ENCODE measurements at places on chromosomes 11 and 22.

DNA sequence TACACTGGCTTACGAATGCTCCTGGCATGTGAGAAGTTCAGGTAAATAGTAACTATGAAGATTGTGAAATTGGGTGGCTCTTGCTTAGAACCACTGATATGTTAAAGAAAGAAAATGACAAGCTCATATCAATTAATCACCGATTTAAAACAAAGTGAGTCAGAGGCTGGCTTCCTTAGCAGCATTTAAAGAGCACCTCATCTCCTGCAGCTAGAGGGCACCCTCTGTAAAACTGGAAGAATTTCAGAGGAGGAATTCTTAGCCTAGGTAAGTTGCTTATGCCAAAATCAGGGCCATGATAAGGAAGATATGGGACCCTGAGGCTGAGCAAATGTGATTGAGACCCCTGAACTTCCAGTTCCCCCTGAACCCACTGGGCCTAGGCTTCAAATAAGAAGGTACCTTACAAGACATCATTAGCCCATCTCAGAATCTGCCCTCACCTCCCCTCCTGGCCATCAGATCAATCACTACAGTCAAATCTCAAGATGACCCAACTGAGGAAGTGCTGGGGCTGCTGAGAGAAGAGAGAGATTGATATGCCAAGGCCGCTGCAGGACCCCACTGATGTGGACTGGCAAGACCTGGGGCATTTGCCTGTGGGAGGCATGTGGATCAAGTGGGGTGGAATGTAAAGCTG is 8.6 kb upstream of the CD3E start:
- peak; percentile 51 for DNase-seq

GRCh38 chr11:29438815-29439214 is 578.0 kb downstream of the KCNA4 start:
- DNase-seq, result no peak

DNA sequence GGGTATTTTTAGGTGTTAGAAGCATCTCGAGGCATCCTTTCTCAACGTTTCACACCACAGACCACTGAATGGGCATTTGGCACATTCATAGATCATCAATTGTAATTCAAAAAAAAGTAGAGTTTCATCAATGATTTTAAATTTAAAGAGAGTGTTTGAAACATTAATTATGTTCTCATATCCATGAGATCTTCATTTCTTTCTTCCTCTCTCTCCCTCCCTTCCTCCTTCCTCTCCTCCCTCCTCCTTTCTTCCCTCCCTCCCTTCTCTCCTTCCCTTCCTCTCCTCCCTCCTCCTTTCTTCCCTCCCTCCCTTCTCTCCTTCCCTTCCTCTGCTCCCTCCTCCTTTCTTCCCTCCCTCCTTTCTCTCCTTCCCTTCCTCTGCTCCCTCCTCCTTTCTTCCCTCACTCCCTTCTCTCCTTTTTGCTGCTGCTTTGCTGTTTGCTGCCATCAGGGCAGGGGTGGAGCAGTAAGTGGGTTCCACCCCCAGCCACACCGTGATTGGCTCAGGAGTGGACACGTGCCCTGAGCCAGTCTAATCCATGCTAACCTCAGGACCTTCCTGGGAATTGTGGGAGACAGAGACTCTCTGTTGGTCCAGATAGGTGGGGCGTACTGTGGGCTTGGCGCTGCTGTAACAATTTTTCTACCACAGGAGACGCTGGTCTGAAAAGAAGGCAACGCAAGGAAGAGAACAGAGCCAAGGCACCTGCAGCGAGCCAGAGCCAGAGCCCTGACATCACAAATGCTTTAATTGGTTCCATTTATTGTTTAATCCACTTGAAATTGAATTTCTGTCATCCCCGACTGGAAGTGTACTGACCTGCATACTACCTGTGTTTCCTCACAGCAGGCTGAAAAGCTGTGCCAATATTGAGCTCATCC is 33.7 kb upstream of the APOBEC3A start:
- no peak for DNase-seq

- no peak for DNase-seq
Measured at GRCh38 chr22:44526779-44527126, 28.7 kb upstream of the RTL6 start.

DNA sequence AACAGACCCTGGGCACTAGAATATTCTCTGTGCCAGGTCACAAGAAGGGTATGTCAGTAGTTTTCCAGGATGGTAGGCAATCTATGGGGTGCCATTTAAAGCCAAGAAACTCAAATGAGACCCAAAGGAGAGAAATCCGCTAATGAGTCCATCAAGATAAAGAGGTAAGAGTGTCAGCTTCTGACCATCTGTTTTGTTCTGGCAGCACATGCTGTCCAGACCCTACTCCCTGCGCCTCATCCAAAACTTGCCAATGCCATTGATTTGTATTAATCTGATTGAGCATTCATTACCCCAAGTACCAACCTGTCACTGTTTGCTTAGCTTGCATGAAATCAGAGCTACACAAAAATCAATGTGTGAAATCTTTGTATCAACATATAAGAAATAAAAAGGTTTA is 229.0 kb downstream of the BLID start:
- DNase-seq, result no peak

- DNase-seq, result peak; percentile 13
Measured at GRCh38 chr11:27497284-27497866, 9.2 kb downstream of the LIN7C start.
